Retinal pigment epithelial cell (primary cell): ENCODE measurements at places on chromosomes 3 and 15.

DNA sequence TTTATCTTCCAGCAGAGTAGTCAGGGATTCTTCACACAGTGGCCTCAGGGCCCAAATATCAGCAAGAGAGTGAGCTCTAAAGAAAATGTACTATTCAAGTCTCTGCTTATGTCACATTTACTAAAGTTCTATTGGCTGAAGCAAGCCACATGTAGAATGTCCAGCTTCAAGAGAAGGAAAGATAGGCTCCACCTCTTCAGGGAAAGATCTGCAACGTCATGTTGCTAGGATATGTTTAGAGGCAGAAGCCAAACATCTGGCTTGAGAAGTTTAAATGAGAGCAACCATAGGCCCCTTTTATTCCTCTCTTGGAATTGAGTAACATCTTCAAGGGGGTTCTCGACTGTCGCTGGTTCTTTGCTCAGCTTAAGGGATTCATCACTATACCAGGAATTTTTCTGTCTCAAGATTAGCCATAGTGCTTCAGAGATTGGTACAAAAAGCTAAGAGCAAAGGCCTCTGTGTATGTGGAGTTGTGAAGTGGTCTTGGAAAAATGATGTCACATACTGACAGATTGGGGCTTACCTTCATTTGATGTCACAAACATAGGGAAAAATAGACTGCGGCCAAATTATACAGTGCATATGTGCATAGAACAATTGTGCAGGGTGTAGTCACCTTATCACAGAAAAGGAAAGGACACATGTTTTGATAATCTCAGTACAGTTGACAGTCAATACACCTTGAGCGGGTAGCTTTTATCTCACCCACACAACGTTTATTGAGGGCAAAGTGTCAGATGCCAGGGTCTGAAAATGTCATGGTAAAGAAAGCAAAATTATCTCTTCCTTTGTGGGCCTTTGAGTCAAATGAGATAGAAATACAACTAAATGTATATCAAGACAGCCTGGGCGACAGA is 11.3 kb upstream of the THRB start:
- DNase-seq, result no peak

GRCh38 chr15:63587527-63587926 is 9.7 kb upstream of the FBXL22 start:
- no peak for DNase-seq

GRCh38 chr15:67839499-67839928 is 331 bp downstream of the RNU6-1 start:
- DNase-seq, result no peak

- DNase-seq, result no peak
Observed at GRCh38 chr15:63312286-63312685, 34.9 kb downstream of the APH1B start.

- DNase-seq, result no peak
Observed at GRCh38 chr3:119420196-119420595, 43.2 kb downstream of the TMEM39A start.

DNA sequence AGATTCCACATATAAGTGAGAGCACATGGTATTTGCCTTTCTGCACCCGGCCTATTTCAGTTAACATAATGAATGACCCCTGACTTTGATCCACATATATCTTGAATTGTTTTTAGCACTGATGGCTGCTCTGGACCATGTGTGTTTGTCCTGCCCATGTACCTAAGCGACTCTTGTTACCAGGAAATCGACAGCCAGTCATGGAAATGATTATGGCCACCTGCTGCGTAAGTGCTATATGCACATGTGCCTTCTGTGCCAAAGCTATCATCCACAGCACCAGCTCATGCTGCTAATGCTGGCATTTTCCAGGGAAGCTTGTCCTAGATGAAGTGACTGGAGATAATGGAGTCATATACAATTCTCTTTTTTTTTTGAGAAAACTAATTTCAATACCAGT is 103.7 kb downstream of the PEX5L start:
- DNase-seq, result no peak

- no peak for DNase-seq
Observed at GRCh38 chr3:128378631-128379347, 87.9 kb downstream of the DNAJB8 start.

- DNase-seq, result no peak
Observed at GRCh38 chr3:31725976-31726375, 193.3 kb downstream of the STT3B start.

- DNase-seq, result no peak
Observed at GRCh38 chr3:7669641-7670040, 808.7 kb downstream of the GRM7 start.

DNA sequence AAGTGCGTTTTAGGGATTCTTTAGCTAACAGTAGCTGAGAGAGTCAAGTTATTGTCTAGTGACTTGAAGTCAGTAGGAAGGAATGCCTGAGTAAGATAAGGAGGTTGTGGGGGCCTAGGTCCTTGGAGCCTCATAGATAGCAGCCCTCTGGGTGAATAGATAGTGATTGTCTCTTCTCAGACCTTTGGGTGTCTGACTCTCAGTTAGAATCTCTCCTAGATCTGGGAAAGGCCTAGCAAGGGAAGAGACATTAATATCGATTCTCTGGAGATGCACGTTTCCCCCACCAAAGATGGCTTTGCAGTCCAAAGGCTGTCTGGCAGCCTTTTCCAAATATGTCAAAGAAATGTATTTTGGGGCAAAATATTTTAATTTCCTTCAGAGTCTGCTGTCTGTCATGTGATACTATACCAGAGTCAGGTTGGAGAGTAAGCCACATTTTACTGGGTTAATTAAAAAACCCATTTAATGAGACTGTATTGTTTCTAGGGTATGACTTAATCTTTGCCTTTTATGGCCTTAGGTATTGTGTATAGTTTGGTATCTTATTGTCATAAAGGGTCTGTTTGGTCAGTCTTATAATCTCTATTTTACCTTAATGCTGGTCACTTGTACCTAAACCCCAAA is 92.2 kb downstream of the ST6GAL1 start:
- DNase-seq, result no peak

- no peak for DNase-seq
Observed at GRCh38 chr3:13119471-13120220, 46.4 kb upstream of the IQSEC1 start.

GRCh38 chr3:169668072-169668956 is 4.8 kb upstream of the MECOM start:
- DNase-seq, result no peak

GRCh38 chr3:133113526-133113925 is 75.3 kb downstream of the TMEM108 start:
- no peak for DNase-seq

GRCh38 chr3:10015461-10015904 is 10.8 kb upstream of the FANCD2 start:
- DNase-seq, result no peak

- DNase-seq, result no peak
Observed at GRCh38 chr3:102151935-102152334, 282.9 kb upstream of the ZPLD1 start.

DNA sequence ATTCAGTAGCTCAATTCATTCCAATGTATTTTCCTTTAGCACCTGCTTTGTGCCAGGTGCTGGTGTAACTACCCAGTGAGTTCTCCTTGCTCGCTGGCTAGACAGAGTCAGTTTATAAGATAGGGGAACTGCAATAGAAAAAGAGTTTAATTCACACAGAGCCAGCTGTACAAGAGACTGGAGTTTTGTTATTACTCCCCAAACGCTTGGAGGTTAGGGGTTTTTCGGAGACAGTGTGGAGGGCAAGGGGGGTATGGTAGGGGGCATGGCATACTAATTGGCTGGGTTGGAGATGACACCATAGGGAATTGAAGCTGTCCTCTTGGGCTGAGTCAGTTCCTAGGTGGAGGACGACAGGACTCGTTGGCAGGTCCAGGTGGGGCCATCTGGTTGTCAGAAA is 5.4 kb upstream of the CFAP91 start:
- DNase-seq, result no peak

- DNase-seq, result no peak
Observed at GRCh38 chr15:91665212-91665611, 188.3 kb upstream of the SLCO3A1 start.

- no peak for DNase-seq
Observed at GRCh38 chr15:51641490-51642130, 19.0 kb upstream of the DMXL2 start.

GRCh38 chr3:122640437-122640999 is 40.1 kb upstream of the PARP14 start:
- DNase-seq, result no peak

DNA sequence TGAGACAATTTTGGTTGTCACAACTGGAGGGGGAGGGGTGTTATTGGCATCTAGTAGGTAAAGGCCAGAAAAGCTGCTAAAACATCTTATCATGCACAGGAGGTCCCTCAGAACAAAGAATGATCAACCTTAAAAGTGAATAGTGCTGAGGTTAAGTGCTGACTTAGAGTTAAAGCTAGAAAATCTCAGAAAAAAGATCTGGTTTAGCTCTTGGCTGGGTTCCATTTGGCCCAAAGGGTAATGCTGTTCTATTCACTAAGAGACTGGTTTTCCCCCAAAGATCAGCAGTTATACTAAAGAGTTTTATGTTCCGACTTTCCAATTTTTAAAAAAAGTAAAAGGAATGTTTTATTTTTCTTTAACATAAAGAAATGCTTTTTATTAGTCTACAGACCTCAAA is 15.6 kb downstream of the DCBLD2 start:
- no peak for DNase-seq

- peak; percentile 94 for DNase-seq
Observed at GRCh38 chr3:4492208-4493013, 737 bp upstream of the ITPR1 start.

- no peak for DNase-seq
Observed at GRCh38 chr3:194318511-194319161, 32.5 kb downstream of the CPN2 start.

- no peak for DNase-seq
Observed at GRCh38 chr3:154981664-154982063, 98.5 kb upstream of the MME start.

- DNase-seq, result no peak
Observed at GRCh38 chr3:159209459-159209858, 407.6 kb downstream of the MFSD1 start.

DNA sequence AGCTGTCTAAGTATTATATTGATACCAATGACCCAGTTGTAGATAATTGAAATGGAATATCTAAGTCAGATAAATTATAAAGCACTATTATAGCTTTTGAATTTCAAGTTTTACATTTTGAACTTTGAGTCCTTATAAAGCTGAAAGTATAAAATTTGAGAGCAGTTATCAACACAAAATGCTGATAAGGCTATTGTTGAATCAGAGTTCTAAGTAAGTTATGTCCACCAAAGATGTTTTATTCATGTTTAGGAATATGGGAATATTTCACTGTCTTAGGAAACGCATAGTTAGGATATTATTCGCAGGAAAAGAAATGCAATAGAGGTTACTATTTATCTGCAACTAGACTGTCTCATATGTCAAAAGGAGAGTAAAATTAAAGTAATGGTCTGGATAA is 29.4 kb downstream of the ZPLD1 start:
- no peak for DNase-seq

DNA sequence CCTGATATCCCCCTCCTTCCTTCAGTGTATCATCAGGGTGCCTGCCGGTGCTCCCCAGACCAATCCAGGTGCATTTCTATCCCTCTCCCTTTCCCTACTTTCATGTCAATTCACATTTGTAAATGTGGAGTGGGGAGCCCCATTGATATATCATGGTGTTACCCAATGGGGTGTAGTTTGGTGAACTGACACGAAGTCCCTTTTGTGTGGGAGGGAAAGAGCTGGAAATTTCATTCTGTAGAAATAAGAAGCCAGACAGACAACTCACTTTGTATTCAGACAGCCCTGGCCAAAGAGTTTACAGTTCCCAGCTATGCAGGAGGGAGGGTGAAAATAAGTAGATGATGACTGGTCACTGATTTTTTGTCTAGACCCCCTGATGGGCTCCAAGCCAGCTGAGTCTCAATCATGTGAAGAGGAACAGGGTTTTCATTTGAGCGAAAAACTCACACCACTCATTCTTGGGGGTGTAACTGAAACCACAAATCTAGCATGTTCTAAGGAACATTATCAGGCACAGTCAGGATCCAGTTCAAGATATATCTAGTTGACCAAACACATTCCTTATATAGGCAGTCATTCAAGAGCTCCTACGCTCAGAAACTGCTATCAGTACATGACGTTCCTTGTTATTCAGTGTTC is 58.9 kb downstream of the LMCD1 start:
- DNase-seq, result peak; percentile 44

GRCh38 chr15:57751177-57751800 is 44.8 kb downstream of the POLR2M start:
- no peak for DNase-seq

DNA sequence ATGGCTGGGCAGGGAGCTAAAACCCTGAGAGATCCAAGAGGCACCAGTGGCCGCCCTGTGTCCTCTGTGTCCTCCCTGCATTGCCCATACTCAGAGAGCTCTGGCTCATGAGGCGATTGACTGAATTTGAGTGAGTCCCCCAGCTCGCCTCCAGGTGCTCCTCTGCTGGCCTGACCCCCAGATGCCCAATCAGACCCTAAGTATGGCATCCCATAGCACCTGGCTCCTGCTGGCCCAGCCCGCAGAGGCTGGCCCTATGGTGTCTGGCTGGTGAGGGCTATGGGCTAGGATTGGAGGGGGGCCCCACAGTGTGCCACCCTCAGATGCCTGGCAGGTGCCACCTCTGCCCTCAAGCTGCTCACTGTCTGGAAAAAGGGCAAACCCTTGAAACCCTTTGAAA is 1.6 kb upstream of the TKT start:
- DNase-seq, result no peak

- no peak for DNase-seq
Observed at GRCh38 chr3:175932586-175932985, 1073.5 kb downstream of the NAALADL2 start.

- no peak for DNase-seq
Observed at GRCh38 chr3:13098192-13098988, 25.2 kb upstream of the IQSEC1 start.

GRCh38 chr3:50357481-50357880 is 1.8 kb downstream of the TMEM115 start:
- no peak for DNase-seq

- DNase-seq, result no peak
Observed at GRCh38 chr15:38247336-38247735, 5.3 kb upstream of the SPRED1 start.

GRCh38 chr15:70917955-70918354 is 25.3 kb downstream of the LRRC49 start:
- DNase-seq, result no peak

DNA sequence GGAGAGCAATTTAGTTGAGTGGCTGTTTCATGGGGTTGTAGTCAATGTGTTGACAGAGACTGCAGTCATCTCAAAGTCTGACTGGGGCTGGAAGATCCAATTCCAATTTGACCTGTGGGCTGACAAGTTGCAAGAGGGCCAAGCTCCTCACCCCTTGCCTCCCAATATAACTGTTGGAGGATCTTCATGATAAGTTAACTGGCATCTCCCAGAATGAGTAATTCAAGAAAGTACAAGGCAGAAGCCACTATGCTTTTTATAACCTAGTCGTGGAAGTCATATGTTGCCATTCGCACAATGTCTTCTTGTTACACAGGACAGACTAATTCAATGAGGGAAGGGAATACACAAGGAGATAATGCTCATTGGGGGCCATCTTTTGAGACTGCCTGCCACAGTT is 29.1 kb downstream of the GPR15 start:
- DNase-seq, result no peak

GRCh38 chr15:31100738-31101137 is 787 bp downstream of the TRPM1 start:
- no peak for DNase-seq

- DNase-seq, result no peak
Observed at GRCh38 chr3:190525634-190526033, 11.7 kb downstream of the IL1RAP start.
